ENCODE measurements at places on chromosomes 3 and 15.

DNA sequence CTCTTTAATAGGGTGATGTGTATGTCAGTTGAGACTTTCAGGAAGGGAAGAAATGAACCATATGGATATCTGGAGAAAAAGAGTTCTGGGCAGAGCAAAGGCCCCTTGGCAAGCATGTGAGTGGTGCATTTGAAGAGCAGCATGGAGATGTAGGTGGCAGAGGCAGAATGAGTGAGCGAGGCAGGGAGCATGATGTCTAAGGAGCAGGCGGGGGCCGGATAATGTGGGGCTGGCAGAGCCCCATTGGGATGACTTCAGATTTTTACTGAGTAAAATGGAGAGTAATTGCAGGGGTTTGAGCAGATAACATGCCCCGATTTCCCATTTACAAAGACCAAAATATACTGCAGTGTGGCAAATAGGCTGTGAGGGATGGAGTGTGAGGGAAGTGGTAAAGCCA is 52.9 kb upstream of the PLCL2 start:
- no peak for DNase-seq

DNA sequence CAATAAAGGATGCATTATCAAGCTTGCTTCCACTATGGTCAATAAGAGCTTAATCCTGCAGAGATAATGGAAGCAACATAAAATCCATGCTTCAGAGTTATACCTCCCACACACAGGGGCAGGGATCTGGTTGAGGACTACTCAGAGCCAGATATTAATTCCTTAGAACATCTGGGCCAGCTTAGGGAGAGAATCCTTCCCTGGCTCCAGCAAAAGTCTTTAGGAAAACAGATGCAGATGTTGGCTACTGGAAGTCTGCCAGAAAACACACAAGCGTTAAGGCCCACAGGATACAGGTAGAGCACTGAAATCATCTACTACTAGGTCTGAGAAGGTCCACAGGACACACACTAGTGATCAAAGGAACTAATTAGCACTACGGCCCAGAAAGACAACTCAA is 25.2 kb downstream of the TMEM202 start:
- no peak for DNase-seq

DNA sequence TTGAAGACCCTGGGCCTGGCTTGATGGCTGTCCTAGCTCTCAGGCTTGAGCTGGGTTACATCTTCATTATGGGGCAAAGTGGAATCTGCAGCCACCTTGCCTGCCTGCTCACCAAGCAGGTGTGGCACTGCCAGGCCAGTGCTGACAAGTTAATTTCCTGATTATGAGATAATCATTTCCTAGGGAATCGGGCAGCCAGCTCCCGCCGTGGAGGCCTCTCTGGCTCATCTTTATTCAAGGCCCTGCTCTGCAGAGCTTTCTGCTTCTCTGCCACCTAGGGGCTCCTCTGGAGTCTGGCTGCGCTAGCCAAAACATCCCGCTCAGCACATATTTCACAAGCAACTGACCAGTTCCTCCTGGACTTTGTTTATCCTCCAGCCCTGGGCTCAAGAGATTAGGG is 9.9 kb downstream of the LOXL1 start:
- DNase-seq = no peak

DNA sequence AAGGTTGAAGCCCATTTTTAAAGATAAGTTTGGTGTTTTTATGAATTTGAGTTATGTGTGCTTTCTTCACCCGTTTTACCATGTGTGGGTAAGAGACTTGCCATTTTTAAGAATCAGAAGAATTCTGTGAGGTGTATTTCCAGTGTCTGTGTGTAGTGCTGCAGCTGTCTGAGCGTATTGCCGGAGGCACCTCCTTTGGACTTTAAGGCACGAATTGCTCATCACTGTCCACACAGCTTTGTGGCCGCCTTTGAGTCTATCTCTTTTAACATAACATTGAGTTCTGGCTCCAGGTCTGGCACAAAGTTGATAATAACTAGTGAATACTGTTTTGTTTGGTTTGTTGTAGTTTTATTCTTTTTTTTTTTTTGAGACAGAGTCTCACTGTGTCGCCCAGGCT is 25.8 kb downstream of the SCG5 start:
- no peak for DNase-seq

DNA sequence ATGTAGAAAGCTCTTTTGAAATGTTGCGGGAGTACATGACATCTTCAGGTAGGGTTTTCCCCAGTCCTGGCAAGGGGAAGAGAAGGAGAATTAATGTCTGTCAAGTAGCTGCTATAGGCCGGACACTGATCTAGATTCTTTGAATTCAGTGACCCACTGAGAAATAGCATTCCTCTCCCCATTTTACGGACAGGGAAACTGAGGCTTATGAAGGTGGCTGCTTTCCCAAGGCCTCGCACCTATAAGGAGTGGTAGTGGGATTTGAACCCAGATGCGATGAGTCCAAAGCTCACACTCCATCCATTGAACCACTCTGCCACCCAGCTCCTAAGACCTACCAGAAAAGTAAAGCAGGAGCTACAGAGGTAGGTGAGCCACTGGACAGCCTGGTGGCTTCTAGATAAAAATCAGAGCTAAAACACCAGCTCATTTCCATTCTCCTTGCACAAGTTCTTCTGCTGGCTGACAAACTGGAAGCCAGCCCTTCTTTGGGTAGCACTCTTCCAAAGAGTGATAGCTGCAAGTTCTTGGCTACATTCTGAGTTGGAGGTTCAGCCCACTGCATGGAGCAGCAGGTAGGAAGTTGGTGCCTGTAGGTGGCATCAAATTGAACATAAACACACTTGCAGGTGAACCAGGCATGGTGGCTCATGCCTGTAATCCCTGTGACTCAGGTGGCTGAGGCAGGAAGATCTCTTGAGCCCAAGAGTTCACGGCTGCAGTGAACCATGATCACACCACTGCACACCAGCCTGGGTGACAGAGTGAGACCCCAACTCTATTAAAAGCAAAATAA is 22.0 kb downstream of the ZNF710 start:
- DNase-seq = no peak

- no peak for DNase-seq
These were observed 343.4 kb downstream of the TBC1D5 start for GRCh38 chr3:17398959-17399551.

- DNase-seq = no peak
These were observed 15.8 kb downstream of the TCF12 start for GRCh38 chr15:56934269-56934668.

DNA sequence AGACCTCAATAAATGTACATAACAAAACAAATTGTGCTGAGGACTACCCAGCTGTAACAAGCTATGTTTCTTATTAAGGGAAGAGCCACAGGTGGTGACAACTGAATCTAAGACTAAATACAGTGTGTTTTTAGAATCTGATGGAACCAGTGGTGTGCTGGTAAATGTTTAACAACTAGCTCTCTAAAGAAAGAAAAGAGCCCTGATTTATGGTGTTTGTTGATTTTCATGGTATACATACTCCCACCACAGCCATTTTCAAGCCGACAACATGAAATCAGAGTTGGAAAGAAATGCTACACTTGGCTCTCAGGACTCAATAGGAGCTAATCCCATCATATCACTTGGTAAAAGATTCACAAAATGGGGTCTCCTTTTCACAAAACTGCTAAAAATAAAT is 89.8 kb upstream of the FNDC3B start:
- no peak for DNase-seq

- DNase-seq = no peak
These were observed 599.5 kb downstream of the FHIT start for GRCh38 chr3:60651799-60652198.

- DNase-seq = no peak
These were observed 932 bp downstream of the PRR23C start for GRCh38 chr3:139043554-139044365.

DNA sequence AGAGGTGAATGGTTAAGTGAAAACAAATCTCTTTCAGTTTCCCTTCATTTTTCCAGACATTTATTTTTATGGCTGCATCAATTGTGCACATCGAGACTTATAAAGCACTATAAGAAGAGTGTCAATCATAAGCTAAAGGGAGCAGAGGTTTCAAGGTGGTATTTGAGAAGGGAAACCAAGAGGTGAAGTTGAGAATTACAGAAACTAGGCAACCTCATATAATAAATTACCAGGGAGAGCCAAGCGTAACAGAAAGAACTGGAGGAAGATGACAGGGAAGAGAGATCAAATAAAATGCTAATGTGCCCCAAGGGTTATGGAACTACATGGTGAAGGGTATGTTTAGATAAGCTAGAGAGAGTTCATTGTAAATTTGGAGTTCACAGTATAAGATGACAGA is 6.3 kb upstream of the CCDC54 start:
- no peak for DNase-seq

- DNase-seq = no peak
These were observed 22.6 kb downstream of the EFHB start for GRCh38 chr3:19911452-19911851.

DNA sequence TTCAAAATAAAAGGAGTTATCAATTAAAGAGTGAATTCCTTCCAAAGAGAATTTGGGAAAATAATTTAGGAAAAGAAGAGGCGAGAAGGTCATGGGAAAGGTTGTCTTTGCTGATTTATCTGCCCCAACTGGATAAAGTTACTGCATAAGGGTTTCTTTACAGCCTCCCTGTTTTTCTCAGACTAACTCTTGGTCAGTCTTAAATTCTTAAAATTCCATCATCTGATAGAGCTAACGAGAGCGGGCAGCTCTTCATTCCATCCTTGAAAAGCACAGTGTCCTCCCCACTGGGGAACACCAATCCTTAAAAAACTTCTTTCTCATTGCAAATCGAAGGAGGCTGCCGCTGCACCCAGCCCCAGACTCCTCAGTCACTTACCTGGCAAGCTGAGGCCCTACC is 107.2 kb downstream of the PGPEP1L start:
- no peak for DNase-seq

- no peak for DNase-seq
These were observed 1.9 kb upstream of the DPH6 start for GRCh38 chr15:35547775-35548364.

GRCh38 chr3:26920646-26921478 is 298.3 kb downstream of the LRRC3B start:
- DNase-seq = no peak

DNA sequence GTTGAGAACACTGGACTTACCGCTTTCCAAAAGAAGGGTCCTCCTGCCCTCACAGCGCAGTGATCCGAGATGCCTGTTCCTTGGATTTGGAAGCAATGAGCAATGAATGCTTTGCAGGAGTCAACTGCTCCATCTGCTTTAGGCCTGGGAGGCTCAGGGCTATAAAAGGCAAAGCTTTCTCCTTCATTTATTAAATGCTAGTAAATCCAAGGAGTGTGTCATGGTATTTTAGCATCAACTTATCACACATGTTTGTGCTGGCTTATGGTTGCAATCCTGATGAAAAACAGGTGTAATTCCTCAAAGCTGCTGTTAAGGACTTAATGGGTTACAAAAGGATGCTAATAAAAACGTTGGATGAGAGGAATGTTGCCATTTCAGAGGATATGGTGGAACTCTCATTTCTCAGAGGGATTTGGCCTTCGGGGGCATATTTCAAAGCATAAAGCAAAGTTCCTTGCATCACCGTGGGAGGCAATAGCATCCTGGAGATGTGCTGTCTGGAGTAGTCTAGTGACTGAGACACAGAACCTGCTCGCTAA is 158.5 kb upstream of the TPM1 start:
- DNase-seq = no peak

DNA sequence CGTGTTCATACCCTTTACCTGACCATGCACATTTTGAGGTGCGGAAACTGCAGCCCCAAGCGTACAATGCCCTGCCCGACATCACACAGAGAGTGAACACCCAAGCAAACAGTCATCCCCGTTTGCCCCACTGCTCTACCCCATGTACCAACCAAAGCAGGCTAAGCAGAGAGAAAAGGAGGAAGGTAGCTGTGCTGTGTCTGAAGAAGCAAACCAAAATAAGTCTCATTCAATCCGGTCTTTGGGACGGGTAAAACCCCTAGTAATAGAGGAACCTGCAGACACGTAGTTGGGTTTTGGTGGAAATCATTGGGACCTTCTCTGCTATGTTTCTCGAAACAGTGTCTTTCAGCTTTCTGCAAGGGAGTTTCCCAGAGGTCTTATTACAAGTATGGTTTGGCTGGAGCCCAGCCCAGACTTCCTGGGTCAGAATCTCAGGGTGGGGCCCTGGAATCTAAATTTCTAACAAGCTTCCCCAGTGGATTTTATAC is 164.6 kb upstream of the HES1 start:
- no peak for DNase-seq

GRCh38 chr3:188417766-188418165 is 263.8 kb downstream of the LPP start:
- no peak for DNase-seq

GRCh38 chr15:60651734-60652141 is 172.8 kb upstream of the ICE2 start:
- DNase-seq = no peak

GRCh38 chr3:126554560-126555525 is 3.9 kb downstream of the C3orf22 start:
- no peak for DNase-seq

- DNase-seq = no peak
These were observed 9.6 kb downstream of the NEK11 start for GRCh38 chr3:131036200-131036816.

DNA sequence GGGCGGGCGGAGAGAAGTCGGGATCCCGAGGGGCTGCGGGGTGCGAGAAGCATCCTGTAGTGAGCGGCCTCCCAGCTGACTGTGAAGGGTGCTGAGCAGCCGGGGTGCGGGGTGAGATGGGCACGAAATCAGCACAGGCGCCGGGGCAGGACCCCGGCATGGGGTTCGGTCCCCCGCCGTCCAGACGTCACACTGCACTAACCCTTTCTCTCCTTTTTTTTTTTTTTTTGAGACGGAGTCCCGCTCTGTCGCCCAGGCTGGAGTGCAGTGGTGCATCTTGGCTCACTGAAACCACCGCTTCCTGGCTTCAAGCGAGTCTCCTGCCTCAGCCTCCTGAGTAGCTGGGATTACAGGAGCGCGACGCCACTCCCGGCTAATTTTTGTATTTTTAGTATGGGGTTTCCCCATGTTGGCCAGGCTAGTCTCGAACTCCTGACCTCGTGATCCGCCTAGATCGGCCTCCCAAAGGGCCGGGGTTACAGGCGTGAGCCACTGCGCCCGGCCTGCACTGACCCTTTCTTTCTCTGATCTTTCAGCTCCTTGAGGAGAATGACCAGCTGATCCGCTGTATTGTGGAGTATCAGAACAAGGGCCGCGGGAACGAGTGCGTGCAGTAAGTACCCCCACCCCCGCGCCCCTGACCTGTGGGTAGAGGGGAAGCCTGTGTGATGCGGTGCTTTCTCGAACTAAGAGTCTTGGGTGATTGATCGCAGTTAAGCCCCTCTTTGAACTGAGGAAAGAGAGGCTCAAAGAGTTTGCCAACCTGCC is 513 bp downstream of the SS18L2 start:
- no peak for DNase-seq

DNA sequence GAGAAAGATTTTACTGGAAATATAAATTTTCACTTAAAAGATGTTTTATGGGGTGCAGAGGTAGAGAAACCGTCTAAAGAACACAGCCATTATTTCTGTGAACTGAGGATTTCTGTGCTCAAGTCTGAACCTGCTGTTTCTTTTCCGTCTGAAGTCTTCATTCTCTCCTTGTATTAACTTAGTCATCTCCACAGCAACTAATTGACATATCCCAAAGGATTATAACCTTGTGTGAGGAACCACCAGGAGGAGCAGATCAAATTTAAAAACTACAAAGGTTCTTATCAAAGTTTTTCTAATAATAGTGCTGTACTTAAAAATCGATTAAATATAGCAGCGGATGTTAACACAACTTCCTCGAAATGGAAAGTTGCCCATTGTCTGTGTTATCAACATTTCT is 31.1 kb upstream of the ICE2 start:
- DNase-seq = no peak
